ENCODE measurements at places on chromosomes 7 and 10.
A peak's percentile ranks its signal among the peaks of the same experiment; 100 is the strongest.

DNA sequence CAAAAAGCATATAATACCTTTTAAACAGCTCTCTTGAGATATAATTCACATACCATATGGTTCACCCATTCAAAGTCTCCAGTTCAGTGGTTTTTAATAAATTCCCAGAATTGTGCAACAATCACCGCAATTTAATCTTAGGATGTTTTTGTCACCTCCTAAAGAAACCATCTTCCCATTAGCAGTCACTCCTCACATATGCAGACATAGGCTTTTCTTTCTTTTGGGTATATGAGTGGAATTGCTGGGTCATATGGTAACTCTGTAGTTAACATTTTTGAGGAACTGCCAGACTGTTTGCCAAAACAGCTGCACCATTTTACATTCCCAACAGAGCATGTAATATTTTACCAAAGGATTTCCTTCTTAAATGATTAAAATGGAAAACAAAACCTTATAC is 57.0 kb downstream of the CC2D2B start:
- DNase-seq = no peak

- no peak for DNase-seq
Observed at GRCh38 chr7:71659622-71660021, 527.7 kb downstream of the GALNT17 start.

DNA sequence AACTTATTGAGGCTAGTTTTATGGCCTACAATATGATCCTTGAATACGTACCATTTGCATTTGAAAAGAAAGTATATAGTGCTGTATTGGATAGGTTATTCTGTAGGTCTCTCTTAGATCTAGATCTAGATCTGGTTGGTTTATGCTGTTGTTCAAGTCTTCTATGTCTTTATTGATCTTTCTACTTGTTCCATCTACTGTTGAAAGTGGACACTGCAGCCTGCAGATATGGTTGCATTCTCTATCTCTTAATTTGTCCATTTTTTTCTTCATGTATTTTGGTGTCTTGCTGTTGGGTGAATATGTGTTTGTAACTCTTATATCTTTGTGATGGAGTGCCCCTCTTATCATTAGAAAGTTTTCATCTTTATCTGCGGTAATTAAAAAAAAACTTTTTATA is 139.4 kb upstream of the PCDH15 start:
- no peak for DNase-seq

GRCh38 chr7:159158888-159159405 is 14.3 kb upstream of the VIPR2 start:
- DNase-seq = no peak

- DNase-seq = no peak
Observed at GRCh38 chr7:94700926-94701554, 45.1 kb upstream of the SGCE start.

- DNase-seq = no peak
Observed at GRCh38 chr10:42491001-42491592, 147.3 kb downstream of the ZNF33B start.

DNA sequence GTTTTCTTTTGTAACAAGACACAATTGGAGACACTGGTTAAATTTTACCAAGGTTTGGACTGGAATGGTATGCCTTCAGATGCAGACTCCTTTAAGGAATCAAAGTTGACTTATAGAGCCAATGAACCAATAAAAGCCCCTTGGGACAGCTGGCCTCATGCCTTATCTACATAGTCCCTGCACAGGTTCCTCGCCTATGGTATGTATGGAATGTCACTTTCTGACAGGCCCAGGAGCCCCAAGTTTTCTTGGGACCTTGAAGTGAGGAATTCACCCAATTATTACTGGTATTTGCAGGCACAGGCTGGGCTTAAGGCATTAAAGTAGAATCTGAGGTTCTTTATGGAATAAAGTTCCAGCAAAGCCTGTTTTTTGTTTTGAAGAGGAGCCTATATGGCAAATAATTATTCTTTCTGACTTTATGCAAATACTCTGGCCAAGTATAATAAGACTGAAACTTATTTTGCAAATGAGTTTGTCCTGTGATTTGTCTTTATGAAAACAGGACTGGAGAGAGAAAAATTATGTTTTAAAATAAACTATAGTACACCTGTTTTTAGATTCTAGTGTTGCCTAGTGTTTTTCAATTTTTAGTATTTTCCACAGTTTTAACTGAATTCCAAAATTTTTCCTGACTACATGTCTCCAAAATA is 24.1 kb upstream of the DNMBP start:
- DNase-seq = no peak

- no peak for DNase-seq
Observed at GRCh38 chr10:30839652-30840051, 192.0 kb downstream of the ZNF438 start.

GRCh38 chr10:70550459-70550858 is 52.1 kb downstream of the PRF1 start:
- DNase-seq = no peak

GRCh38 chr7:30804078-30804661 is 33.0 kb downstream of the MINDY4 start:
- DNase-seq = no peak

- DNase-seq = peak; percentile 27
Observed at GRCh38 chr7:117036836-117037235, 83.5 kb downstream of the ST7 start.

DNA sequence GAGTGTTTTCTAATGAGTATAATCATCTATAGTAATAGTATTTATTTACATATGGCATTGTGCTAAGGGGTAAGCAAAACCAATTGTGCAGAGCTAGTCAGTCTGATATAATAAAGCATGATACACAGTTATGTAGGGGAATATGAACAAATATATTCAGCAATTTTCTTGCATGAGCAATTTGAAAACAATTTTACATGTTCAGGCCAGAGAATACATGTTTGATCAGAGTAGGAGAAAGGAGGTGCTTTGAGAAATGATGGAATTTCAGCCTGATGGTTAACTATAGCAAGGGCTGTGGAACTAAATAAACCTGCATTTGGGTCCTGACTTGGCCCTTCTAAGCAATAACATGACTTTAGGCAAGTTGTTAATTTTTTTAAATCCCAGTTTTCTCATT is 214.5 kb downstream of the TWIST1 start:
- DNase-seq = no peak

GRCh38 chr7:34162677-34163076 is 257.3 kb downstream of the BMPER start:
- no peak for DNase-seq

DNA sequence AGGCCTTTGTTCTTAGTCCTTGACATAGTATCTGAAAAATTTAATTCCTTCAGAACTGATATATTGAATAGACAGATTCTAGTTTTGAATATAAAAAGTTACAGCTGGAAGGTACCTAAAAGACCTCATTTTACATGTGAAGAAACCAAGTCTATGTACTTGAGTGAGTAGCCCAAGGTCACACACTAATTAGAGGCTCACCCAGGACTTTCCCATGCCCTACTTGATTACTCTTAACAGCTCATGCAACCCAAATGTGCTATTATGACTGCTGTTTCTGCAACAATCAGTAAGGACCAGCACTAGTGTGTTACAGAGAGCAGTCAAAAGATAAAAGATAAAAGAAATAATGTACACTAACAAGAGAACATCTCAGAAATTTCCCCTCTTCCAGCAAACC is 40.7 kb upstream of the BET1 start:
- no peak for DNase-seq

DNA sequence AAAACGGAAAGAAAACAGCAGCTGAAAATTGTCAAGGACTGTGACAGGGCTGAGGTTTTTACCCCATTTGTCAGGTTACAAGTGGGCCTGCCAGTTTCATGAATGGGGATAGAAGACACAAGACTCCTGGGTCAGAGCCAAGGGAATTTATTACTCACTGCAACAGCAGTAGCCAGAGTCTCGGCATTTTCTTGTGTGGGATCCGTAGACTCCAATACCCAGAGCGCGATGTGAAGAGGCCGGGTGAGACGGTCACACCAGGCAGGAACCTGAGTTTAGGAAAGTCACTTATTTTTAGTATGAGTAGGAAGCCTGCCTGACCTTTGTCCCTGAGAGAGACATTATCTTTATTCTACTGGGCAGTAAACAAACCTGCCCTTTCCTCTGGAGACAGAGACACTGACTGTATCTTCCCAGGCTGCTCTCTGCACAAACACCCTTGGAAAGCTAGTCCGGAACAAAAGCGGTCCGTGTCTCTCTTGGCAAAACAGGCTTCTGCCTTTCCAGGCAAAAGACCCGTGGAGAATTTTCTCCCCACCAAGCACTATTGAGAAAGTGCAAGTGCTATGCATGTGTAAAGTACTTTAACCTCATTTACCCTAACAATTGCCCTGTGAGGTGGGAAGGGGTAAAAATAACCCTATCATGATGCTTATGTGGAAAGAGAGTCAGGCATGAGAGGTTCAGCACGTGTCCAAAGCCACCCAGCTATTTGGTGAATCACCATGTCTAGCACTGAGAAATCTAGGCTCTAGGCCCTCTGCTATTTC is 58.4 kb downstream of the JCAD start:
- peak; percentile 71 for DNase-seq

GRCh38 chr7:3037259-3037658 is 6.4 kb downstream of the CARD11 start:
- DNase-seq = no peak

GRCh38 chr7:42593860-42594259 is 318.0 kb downstream of the C7orf25 start:
- DNase-seq = no peak

GRCh38 chr10:23557777-23558176 is 118.9 kb downstream of the OTUD1 start:
- no peak for DNase-seq
